ENCODE measurements at places on chromosomes 7 and 10. TPM values are rescaled to one million over a fixed set of nuclear protein-coding genes. Genes with fewer than 3 reads are reported as not detected.

The FBXW4 gene
- total RNA-seq, result 54.4 TPM

The ADAM8 gene
- total RNA-seq, result 70.0 TPM

The VPS41 gene
- total RNA-seq, result 66.9 TPM

The HDAC9 gene
- total RNA-seq, result 3.2 TPM

The EPHA1 gene
- 2.8 TPM for total RNA-seq

GRCh38 chr10:72244573-72245038 lies 28.5 kb upstream of the ASCC1 start:
- no peak for DNase-seq

GRCh38 chr7:155984028-155984580 lies 171.8 kb upstream of the SHH start:
- peak; percentile 15 for DNase-seq

DNA sequence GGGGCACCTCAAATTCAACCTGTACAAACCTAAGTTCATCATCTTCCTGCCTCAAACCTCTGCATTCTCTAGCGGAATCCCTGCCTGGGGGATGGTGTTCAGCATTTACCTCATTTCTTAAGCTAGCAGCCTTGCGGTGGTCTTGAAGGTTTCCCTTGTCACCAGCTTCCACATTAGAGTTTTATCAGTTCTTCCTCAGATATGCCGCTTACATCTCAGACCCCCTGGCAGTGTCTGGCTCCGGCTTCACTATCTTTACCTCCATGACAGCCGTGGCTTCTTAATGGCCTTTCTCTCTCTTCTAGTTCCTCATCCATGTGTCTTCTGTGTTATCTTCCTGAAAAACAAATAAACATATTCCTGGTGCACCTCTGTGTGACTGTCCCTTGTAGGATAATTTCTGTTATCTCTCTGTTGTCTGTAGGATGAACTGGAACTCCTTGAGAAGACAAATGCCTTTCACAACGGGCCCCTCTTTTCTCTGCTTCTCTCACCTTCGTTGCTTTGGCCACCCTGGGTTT lies 101.1 kb upstream of the BMPER start:
- DNase-seq, result no peak

DNA sequence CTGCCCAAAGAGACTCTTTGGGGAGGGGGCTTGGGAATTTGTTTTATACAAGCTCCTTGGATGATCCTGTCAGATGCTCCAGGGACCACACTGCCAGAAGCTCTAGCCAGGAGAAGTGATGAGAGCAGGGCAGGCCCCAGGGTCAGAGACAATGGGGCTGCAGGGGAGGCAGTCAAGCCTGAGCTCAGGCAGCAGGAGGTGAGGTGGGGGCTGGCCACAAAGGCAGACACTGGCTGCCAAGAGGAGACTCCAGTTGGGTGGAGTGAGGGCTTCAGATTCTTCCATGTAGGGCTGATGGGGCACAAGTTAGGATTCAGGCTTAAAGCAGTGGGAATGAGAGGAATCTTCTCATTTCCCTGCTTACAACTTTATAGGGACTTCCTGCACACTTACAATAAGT lies 35.6 kb upstream of the LOXL4 start:
- DNase-seq, result no peak

GRCh38 chr10:69898524-69898923 lies 96.8 kb downstream of the COL13A1 start:
- no peak for DNase-seq

GRCh38 chr7:23759671-23760391 lies 49.8 kb downstream of the STK31 start:
- DNase-seq, result no peak

GRCh38 chr10:32253276-32253675 lies 93.7 kb downstream of the EPC1 start:
- no peak for DNase-seq

- DNase-seq, result no peak
These were observed 40.9 kb downstream of the BMPER start for GRCh38 chr7:33946094-33946699.

DNA sequence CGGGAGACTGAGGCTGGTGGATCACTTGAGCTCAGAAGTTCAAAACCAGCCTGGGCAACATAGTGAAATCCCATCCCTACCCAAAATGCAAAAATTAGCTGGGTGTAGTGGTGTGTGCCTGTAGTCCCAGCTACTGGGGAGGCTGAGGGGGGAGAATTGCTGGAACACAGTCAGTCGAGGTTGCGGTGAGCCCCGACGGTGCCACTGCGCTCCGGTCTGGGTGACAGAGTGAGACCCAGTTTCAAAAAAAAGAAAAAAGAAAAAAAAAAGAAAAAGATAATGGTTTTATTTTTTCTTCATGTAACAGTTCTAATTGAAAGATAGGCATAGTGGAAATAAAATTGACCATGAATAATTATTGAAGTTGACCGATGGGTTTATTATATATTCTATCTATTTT lies 99.9 kb downstream of the SUGCT start:
- DNase-seq, result no peak

GRCh38 chr10:107230887-107231286 lies 66.4 kb upstream of the SORCS1 start:
- no peak for DNase-seq

DNA sequence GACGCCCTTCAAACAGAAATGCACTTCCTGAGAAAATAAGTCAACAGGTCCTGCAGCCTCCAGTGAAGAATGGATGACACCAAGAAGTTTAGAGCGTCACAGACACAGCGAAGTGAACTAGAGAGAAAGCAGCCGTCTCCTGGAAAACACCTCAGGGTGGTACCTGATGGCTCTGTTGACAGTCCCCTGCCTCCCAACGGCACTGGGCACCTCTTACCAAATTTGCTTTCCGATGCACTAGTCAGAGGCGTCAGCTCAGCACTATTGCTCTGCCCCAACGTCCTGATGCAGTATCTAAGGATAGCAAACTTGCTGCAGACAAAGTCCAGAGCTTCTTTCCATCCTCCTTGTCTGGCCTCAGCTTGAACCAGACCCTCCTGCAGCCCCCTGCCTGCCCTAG lies 38.3 kb downstream of the SFMBT2 start:
- no peak for DNase-seq

DNA sequence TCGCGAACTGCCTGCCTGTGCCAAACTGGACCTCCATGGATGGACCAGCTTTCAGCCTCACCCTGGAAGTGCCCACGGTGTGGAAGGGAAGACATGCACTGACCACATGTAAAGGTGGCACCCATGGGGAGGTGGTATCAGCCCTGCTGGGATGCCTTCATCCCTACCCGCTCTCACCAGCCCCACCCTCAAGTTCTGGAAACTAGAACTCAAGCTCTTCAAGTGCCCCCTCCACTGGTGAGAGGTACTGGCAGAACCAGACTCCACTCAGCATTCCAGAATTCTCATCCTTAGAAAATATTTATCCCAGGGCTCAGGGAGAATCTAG lies 5.9 kb downstream of the ZNF488 start:
- no peak for DNase-seq

Data from CD8-positive, alpha-beta memory T cell (primary cell).